ENCODE measurements at places on chromosomes 5 and 9.

DNA sequence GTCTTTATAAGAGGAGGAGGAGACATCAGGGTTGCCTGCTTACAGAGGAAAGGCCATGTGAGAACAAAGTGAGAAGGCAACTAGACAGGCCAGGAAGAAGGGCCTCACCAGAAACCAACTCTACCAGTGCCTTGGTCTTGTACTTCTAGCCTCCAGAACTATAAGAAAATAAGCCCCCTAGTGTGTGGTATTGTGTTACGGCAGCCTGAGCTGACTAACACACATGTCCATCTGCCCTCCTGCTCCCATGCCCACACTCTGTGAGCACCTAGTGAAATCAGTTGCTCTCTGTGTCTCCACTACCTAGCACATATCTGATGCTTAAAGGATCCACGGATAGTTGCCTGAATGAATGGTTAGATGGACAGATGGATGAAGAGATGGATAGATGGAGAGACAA lies 6.9 kb downstream of the AK3 start:
- no peak for DNase-seq

GRCh38 chr9:124126648-124127646 lies 115.4 kb downstream of the LHX2 start:
- peak; percentile 65 for DNase-seq

- peak; percentile 84 for DNase-seq
Measured at GRCh38 chr5:94691949-94692348, 73.5 kb downstream of the SLF1 start.

GRCh38 chr5:122164070-122164435 lies 34.7 kb downstream of the ZNF474 start:
- no peak for DNase-seq

GRCh38 chr5:96427824-96428223 lies 5.2 kb downstream of the PCSK1 start:
- DNase-seq = peak; percentile 33

DNA sequence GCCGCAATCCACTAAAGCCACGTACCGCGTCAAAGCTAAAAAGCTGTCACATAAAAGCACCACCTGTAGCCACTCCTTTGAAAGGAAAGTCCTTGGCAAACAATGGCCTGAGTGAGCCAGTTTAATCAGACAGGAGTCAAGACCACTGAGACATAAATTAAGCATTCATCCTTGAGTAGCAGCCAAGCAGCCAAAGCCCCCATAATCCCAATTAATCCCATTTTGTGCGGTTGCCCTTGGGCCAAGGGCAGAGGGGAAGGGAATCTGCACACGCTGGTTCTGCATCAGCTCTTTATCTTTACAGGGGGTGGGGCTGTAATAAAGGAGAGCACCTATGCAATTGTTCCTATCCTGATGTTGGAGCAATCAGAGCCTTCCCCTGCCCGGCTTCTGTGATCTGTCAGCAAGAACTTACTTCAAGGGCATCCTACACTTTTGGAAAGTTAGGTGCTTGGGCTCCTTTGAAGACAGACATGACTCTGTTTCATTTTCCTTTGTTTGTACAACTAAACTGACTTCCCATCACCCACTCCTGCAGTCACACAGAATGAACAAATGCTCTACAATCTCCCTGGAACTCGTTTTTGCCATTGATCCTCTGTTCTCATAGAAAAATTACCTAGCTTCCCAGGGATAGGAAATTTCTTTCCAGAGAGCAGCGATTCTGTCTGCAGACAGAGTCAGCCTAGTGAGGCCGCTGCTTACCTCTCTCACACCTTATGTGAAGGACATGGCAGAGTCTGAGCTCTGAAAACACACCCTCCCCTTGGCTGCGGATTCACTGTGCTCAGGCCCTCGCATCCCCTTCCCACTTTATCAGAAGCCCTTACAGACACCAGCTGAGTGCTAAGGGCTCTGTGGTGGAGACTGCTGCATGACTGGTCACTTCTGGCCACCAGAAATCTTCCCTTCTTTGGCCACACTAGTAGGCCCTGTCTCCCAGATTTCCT lies 116.2 kb upstream of the TBCA start:
- no peak for DNase-seq

GRCh38 chr5:42772265-42772993 lies 15.8 kb downstream of the CCDC152 start:
- no peak for DNase-seq

- no peak for DNase-seq
Measured at GRCh38 chr9:2023532-2023931, 8.4 kb downstream of the SMARCA2 start.

DNA sequence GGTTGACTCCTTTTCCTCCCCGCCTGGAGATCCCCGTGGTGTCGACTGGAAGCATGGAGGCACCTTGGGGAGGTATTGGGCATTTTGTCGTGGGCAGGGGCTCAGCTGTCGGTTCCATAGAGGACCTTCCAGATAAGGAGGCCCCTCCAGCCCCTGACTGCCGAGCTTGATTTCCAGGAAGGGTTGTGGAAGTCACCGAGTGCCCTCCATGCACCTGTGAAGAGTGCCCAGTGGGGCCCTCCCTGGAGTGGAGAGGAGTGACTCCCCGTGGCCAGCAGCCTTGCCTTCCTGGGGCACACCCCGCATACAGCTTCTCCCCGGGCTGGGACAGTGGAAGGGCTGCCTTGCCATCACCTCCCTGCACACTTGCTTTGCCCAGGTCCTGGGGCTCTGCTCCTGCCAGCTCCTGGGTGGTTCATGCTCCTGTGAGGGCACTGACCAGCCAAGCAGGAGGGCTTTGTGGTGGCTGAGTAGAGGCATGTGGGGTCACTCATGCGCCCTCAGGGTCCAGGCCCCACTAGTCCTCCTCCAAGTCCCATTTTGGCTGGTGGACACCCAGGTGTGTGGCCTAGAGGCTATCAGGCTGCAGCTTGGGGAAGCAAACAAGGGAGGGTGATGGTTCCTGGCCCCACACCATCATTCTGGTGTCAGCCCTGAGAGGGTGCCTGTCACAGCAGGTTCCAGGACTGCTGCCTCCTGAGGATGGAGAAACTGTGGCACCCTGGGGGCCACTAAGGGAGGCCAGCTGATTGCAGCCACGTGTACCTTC lies 133.0 kb downstream of the WNK2 start:
- DNase-seq = no peak

- no peak for DNase-seq
Measured at GRCh38 chr5:169415371-169415770, 114.4 kb upstream of the SLIT3 start.

- no peak for DNase-seq
Measured at GRCh38 chr5:60514152-60514551, 185.8 kb downstream of the DEPDC1B start.

- no peak for DNase-seq
Measured at GRCh38 chr9:99274495-99274894, 52.4 kb downstream of the SEC61B start.

- DNase-seq = no peak
Measured at GRCh38 chr9:106861640-106862109, 1.3 kb upstream of the ZNF462 start.

DNA sequence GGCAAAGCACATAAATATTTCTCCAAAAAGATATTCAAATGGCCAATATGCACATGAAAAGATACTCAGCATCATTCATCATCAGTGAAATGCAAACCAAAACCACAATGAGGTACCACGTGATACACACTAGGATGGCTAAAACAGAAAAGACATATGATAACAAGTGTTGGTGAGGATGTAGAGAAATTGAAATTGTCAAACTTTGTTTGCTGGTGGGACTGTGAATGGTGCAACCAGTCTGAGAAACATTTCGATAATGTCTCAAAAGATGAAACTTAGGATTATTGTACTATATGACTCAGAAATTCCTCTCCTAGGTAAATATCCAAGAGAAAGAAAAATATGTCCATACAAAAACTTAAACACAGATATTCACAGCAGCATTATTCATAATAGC lies 8.6 kb upstream of the LHFPL2 start:
- DNase-seq = no peak

GRCh38 chr9:131521822-131522221 lies 9.2 kb downstream of the UCK1 start:
- no peak for DNase-seq

GRCh38 chr5:107251151-107251550 lies 419.6 kb downstream of the EFNA5 start:
- no peak for DNase-seq

DNA sequence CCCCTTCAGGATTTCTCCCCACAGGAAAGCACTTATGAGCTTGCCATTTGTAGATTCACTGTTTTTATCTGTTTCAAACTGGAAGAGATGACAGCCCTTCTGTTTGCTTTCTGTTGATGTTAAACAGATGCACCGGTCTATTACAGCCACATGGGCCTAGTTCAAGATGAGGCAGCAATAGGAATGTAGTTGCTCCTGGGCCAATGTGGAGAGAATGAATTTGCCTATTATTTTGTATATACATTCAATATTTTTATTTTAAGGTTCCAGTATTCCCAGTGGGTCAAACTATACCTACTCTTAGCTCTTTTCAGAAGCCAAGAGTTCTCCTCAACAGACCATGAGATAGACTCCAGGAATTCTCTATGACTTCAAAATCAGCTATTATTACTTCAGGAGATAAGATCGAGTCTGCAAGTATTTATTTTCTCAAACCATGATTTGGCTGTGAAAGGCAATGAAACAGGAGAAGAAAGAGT lies 461.6 kb downstream of the RASEF start:
- peak; percentile 24 for DNase-seq

DNA sequence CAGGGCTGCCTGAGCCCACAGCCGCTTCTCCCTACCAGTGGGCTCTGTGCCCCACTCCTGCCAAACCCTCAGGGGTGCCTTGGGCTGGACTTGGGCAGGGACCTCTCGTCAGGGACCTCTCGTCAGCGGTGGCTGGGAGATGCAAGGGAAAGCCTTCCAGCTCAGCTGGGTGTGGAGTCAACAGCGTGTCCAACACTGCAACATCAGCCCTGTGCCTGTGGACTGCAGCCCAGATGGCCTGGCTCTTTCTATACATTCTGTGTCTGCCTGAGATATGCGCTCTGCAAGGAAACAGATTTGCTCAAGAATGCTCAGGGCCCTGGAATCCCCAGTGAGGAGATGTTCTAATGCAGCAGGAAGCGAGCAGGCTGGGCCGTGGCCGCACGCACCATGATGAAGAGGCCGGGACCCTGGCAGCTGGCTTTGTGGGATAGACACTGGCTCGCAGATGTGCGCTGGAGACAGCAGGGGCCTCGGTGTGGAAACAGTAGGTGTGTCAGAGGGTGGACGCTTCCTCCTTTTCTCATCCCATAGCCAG lies 85.0 kb upstream of the COL5A1 start:
- peak; percentile 45 for DNase-seq

- DNase-seq = peak; percentile 66
Measured at GRCh38 chr5:177113566-177114424, 19.8 kb upstream of the NSD1 start.
